ENCODE measurements at places on chromosomes 12 and 14.

- no peak for DNase-seq
Observed at GRCh38 chr12:49843876-49844437, 1.1 kb upstream of the BCDIN3D start.

GRCh38 chr12:131783915-131784541, 44.2 kb upstream of the MMP17 start:
- no peak for DNase-seq

DNA sequence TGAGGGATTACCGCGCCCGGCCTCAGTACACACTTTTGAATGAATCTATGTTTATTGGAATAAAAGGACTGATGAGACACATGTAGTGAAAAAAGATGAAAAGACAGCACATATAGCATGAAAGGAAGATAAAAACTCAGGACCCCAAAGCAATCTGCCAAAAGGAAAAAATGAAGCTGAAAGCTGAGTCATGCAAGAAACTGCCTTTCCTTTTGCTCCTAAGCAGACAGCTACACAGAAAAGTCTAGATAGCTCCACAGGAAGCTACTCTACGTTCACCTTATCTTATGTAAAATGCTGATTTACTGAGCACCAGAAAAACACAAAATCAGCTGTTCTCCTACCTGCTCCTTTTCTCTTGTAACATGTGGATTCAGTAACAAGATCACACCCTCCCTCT, 128.4 kb downstream of the NTF3 start:
- no peak for DNase-seq

DNA sequence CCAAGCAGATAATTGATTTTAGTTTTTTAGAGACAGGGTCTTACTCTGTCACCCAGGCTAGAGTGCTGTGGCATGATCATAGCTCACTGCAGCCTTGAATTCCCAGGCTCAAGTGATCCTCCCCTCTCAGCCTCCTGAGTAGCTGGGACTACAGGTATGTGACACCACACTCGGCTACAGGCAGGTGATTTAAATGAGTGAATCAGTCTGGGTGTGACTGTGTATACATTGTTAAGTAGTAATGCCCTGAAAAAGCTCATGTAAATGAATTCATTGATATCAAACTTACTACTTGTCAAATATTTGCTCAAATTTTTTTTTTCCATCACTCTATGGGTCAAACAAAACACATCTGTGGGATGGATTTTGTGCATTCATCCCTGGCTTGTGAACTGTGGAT, 6.3 kb upstream of the USP44 start:
- no peak for DNase-seq

DNA sequence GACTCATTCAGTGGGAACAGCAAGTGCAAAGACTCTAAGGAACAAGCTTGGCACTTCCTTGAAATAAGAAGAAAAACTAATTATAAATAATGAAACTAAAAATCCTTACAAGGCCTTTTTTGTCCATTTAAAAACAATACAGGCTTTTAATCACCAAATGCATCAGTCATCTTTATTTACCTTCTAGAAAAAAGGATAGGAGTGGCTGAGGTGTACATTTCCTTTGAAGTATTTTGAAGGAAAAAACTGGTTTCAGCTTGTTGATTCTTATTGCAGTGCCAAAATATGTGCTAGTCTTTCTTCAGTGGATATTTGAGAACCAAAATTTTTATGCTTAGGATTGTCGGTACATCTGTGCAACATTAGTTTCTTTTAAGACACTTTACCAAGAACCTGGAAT, 29.8 kb downstream of the MED21 start:
- DNase-seq, result no peak

DNA sequence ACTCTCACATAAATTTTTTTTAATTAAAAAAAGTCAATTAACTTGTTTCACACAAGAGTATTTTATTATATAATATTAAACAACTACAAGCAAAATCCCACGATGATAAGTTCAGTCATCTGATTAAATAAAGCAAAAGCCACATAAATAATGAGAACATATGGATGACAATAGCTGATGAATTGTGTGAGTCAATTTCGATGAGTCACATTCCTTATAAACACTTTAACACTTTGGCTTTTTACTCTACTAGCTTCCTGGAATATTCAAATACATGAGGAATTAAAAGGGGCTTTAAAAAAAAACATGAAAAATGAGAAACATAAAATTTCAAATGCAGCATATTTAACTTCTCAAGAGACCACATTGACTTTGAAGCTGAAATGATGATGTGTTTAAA, 95.3 kb downstream of the BCAT1 start:
- DNase-seq, result no peak

GRCh38 chr12:118046430-118046829, 14.5 kb downstream of the WSB2 start:
- DNase-seq, result no peak

DNA sequence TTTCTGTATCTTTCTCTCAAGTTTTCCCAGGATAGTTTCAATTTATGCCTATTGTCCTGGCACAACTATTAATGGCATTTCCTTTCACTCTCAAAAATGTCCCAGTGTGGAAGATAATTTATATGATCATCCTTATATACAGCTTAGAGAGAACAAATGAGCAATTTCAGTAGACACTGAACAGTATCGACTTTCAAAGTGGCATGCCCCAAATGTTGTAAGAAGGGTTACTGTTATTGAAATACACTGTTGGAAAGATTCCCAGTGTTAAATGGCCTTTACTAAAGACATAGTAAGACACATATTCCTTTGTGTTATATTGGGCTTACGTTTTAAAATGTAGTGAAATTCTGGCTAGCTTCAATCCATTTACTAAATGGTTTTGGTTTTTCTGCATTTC, 202.3 kb upstream of the CDKN3 start:
- DNase-seq, result no peak

- DNase-seq, result no peak
Observed at GRCh38 chr12:27359578-27360340, 27.1 kb downstream of the BMAL2 start.

DNA sequence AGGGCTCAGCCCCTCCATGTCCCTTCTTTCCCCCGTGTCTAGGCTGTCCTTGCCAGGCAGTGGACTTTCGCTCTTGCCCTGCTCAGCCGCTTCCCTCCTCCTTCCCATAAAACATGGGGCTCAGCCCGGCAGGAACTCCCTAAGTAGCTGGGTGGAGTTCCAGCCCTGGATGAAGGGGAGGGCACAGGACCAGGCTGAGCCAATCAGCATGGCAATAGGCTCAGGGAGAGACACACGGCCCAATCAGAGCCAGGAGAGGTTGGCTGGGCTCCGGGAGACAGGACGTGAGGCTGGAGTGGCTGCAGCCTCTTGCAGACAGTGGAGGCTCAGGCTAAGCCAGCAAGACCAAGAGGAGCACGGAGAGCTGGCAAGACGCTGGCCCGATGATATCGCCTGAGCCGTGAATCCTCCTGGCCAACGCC, 54.3 kb downstream of the GALNT9 start:
- no peak for DNase-seq

DNA sequence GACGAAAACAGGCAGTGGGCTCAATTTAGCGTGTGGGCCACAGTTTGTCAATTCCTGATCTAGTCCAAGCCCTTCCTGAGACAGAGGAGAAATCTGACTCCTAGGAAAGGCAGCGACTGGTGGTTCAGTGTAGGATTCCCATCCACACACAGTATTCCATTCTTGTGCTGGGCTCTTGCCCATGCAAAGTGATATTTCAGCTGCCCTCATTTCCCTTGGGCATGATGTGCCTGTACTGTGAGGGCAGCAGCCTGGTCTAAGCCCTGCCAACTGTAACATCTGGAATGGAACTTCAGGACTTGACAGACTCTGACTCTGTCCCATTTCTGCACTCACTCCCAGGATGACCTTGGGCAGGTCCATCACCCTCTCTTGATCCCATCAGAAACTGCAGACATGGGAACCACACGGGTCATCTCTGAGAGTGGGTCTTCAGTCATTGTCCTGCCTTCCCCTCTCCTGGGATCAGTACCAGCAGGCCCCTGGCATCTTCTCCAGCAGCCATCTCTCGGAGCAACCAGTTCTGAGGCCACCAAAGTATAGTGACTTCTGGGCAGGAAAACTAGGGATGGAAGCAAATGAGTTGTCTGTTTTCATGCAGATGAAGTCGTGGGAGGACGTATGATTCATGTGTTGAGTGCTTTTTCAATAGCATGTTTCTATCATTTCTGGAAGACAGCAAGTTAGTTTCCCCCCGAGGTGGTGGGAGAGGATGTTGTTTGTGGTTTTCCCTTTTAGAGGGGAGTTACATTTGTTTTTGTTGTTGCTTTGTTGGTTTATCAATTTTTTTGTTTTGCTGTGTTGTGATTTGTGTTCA, 54.2 kb upstream of the BCL2L14 start:
- DNase-seq, result no peak

DNA sequence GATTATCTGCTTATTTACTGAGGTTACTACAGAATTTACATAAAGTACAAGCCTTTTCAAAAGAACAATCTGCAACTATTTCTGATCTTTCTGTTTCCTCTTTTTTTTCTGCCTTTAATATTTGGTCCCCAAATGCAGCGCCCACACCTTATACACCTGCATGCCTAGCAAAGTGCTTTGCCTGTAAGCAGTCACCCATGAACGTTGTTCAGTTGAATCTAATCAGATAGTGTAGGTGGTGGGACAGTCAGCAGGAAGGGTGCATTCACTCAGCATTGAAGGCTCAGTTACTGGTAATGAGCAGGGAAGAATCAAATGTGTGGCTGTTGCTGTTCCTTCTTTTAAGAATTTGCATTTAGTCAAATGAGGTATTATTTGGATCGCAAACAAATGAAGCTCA, 108.4 kb downstream of the GPR135 start:
- DNase-seq, result no peak

- DNase-seq, result no peak
Observed at GRCh38 chr14:24300326-24300980, 803 bp downstream of the NOP9 start.

GRCh38 chr12:127779301-127780045, 487.5 kb upstream of the TMEM132C start:
- no peak for DNase-seq

DNA sequence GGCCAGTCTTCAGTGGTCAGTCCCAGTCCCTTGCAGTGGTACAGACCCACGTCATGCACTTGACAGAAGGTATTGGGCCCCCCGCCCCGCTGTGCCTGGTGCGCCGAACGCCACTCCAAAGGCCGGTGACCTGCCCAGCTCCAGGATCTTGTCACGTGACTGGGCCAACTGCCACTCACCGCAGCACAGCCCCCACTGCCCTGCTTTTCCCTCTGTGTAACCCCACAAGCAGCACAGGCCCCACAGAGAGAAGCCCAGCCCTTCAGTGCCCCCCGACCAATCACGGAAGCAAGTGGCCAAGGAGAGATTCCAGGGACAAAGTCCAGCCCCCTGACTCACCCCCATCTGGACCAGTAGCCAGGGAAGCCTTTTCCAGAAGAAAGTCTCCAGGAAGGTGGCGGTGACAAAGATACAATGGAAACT, 498 bp downstream of the GPR132 start:
- no peak for DNase-seq

GRCh38 chr12:131774576-131775391, 53.4 kb upstream of the MMP17 start:
- no peak for DNase-seq

DNA sequence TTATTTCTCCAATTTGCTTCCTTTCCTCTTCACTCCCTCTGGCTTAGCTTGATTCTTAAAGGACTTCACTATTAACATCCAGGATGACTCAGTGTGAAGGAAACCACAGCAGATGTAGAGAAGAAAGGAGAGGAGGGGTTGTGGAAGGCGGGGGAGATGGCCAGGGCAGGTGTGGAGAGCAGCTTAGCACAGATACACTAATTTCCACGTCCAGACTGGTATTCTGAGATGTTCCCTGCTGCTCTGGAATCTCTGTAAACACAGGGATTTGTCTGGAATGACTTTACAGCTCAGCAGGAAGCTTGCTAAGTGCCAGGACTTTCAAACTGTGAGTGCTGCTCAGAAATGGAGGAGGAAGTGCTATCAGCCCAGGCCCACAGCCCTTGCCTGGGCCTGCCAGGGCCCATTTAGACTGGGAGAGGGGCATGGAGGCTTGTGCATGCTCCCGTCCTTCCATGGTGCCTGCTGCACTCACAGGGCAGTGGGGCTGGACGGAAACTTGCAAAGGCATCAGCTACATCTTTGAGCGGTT, 202.5 kb upstream of the DDHD1 start:
- no peak for DNase-seq

- no peak for DNase-seq
Observed at GRCh38 chr14:67319142-67319541, 40.5 kb downstream of the ATP6V1D start.

GRCh38 chr14:58722441-58722840, 84.7 kb downstream of the DACT1 start:
- no peak for DNase-seq

Measured in activated CD8-positive, alpha-beta memory T cell treated with anti-CD3 and anti-CD28 coated beads, Interleukin-2, amount 50 U/mL, for 4 hours (primary cell).